Activated T-cell treated with anti-CD3 and anti-CD28 coated beads, Interleukin-2, amount 50 U/mL, for 1 hour (primary cell): ENCODE measurements at places on chromosomes 16 and 17.

GRCh38 chr17:27854163-27854562 lies 39.0 kb downstream of the LYRM9 start:
- no peak for DNase-seq

- no peak for DNase-seq
Measured at GRCh38 chr16:29011112-29011511, 26.3 kb downstream of the LAT start.

DNA sequence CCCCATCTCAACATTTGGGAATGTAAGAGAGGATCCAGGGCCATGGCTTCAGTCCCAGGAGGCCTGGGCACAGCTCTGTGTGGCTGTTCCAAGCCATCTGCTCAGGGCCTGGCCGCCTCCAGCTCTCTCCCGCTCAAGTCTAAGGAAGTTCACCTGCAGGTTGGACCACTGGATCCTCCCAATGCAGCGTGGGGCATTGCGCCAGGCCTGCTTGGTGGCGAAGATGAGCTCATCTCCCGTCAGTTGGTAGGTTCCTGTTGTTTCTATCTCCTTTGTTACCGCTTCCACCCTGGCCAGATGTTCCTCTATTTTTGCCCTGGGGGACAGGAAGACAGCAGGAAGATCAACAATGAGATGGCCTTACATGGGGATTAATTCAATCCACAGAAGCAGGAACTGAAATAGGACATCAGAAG lies 17.5 kb downstream of the NOS2 start:
- no peak for DNase-seq

- no peak for DNase-seq
Measured at GRCh38 chr17:17102176-17102575, 59.9 kb downstream of the MPRIP start.

- peak; percentile 69 for DNase-seq
Measured at GRCh38 chr16:4414187-4414917, 2.0 kb downstream of the CORO7 start.
